ENCODE measurements at places on chromosomes 6 and 20.

DNA sequence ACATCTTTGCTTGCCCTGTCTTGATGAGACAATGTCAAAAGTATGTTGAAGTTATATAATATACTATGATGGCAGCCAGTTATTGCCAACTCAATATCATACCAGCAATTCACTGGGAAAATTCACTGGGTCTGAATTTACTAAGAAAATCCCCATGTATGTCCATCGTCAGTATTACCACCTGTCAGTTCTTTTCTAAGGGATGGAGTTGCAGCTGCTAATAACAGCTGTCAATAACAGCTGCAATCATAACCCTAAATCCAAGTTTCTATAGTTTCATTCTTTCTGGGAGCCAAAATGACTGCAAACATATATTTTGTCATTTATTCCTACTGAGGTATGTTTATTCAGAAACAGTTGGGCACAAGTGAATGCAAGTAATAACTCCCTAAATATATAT lies 132.6 kb upstream of the RIN2 start:
- no peak for DNase-seq

DNA sequence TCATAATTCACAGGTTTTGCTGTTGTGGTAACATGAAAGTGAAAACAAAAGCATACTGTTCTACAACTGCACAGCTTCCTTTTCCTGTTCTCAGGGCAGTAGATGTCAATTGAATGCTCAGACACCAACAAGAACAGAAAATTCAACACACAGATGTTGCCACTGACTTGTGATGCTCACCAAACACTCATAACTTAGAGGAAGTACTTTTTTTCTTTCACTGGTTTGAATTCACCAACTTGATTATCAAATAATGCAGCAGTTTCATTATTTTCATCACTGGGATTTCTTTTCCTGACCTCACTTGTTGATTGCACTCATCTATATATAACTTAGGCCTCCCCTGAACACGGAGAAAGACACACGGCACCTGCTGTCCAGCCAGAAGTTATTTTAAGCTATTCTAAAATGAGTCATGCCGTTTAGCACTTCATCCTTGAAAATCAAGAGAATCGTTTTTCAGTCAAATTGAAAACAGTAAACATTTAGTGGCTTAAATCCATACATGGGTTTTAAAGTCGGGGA lies 949 bp downstream of the TXLNB start:
- no peak for DNase-seq

- DNase-seq: no peak
Observed at GRCh38 chr6:118387921-118388701, 160.0 kb upstream of the PLN start.

- DNase-seq: no peak
Observed at GRCh38 chr20:41508335-41508734, 109.8 kb downstream of the CHD6 start.

GRCh38 chr6:40256831-40257230 lies 322.6 kb upstream of the MOCS1 start:
- no peak for DNase-seq

DNA sequence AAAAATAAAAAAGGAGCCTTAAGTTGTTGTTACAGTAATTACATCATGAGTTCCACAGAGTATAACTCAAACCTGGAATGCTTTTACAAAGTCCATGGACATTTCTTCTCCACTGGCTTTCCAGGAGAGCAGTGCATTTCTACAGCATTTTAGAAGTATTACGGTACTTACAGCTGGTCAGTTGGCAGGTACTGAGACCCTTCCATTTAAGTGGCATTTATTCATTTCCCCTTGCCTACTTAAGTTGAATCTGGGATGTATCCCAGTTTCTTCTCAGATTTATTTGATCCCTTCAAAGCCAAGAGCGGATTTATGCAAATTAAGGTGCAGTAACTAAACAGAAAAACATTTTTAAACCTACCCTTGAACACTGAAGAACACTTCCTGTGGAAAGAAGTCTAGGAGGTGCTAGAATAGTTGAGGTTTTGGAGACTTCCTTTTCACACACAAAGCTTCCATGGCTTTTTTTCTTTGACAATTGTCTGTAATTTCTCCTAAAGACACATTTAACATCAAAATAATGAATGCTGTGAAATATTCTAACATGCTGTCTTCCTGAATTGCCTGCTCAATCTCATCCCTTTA lies 3.4 kb downstream of the PRDM13 start:
- DNase-seq: no peak

DNA sequence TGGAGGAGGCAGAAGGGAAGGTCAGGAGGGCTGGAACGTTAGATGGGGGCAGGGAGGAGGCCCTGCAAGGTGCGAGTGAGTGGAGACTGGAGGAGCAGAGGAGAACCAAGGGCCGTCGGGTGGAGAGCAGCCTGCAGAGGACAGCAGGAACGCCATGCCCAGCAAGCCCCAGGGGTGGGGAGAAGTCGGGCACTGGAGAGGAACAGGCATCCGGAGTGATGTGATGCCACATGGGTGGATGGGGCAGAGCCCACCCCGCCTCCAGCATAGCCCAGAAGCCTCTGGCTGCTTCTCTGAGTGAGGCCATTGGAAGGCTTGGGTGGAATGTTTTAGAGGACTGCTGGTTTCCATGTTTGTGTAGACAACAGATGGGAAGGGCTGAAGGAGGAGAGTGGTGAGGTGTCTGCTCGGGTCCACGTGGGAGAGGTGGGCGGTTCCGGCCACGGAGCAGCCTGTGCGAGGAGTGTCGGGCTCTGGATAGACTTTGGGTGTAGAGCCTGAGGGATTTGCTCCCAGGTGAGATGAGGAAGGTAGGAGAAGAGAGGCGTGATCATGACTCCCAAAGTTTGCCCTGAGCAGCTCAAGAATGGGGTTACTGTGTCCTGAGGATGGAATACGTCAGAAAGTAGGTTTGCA lies 221.4 kb downstream of the SMOC2 start:
- DNase-seq: peak; percentile 33

GRCh38 chr20:35891375-35891774 lies 62.9 kb downstream of the SCAND1 start:
- no peak for DNase-seq

DNA sequence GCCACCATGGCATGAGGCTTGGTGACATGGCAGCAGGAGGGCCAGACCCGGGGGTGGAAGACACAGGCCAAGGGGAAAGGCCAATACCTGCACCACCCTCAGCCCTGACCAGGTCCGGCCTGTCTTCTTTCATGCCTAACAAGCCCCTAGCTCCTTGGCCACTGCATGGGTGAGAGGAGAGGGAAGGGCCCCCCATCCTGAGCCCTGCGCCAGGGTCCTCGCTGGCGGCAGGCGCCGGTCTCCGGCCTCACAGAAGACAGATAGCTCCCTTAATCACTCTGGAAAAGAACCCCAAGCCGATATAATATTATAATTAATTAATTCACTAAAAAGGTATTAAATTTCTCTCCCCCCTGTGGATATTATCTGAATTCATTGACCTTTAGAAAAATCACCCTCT lies 41.4 kb downstream of the MDFI start:
- DNase-seq: no peak

DNA sequence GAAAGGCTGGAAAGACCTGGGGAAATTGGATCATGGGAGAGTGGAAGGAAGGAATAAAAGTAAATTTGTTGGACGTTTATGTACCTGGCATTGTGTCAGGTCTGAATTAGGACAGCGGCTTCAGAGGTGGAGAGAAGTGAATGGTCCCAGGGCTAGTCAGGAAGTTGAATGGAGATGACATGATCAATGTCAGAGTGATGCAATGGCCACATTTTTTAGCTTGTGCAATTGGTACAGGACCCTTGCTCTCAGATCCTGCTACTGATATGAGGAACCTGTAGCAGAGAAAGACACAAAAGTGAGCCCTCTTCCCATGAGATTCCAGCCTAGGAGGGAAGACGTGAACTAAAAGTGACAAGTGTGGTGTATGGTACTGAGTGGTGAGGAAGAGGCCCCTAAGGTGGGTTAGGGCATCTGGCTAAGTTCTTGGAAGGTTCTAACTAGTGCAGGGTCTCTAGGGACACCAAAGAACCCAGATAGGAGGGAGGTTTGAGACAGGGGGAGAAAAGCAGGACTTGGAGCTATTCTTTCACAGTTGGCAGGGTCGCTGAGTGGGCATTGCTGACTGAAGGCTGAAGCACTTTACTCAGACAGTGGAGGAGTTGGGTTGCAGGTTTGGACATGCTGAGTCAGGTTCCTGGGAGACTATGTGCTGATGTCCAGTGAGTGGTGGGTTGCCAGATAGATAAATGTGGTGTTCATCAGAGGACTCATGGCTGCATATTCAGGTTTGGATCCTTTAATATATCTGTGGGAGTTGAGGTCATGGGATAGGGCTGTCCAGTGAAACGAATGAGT lies 266.1 kb upstream of the RNF24 start:
- no peak for DNase-seq

DNA sequence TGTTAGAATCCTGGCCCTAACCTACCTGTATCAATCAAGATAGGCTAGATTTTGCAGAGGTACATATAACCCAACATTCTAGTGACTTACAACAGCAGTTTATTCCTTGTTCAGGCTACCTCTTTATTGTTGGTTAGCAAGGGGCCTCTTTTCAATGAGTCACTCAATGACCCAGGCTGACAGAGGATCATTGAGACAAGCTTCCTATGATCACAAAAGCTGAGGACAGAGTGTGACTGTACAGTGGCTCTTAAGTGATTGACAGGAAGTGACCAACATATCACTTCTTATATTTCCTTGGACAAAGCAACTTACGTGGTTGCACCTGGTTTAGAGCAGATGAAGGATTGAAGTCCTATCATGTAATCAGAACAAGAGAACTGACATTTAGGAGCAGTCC lies 740.9 kb downstream of the FRK start:
- DNase-seq: no peak

- no peak for DNase-seq
Observed at GRCh38 chr6:155221086-155221485, 42.7 kb upstream of the CLDN20 start.

DNA sequence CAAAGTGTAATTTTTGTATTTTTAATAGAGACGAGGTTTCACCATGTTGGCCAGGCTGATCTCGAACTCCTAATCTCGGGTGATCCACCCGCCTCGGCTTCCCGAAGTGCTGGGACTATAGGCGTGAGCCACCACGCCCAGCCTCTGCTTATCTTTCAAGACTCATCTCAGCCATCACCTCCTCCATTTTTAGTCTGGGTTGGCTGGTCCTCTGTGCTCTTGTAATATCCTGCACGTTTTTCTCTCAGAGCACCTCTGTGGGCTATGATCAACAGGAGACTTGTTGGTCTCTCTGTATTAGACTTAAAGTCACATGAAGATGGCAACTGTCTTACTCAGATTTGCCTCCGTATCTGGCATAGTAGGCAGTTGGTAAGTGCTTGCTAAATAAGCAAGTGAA lies 7.6 kb downstream of the NOTCH4 start:
- no peak for DNase-seq

- DNase-seq: no peak
Observed at GRCh38 chr20:45913116-45913515, 1.2 kb upstream of the PLTP start.

DNA sequence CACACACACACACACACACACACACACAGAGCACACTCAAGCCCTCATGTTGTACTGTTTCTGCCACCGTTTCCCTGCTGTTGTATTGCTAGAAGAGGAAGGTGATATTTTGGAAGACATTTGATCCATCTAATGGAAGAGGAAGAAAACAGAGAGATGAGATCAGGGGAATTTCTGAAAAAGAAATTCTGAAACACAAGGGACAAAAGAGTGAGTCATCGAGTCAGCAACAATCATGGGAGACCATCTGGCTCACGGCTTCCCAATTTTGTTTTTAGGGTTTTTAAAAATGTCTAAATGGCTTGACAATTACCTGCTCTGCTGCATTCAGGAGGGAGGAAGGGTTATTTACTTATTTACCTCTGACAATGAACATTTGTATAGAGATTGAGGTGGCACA lies 22.0 kb downstream of the SOX4 start:
- DNase-seq: no peak

- no peak for DNase-seq
Observed at GRCh38 chr6:13001927-13002326, 285.4 kb downstream of the PHACTR1 start.

GRCh38 chr6:1705183-1705582 lies 95.5 kb downstream of the FOXC1 start:
- DNase-seq: no peak

DNA sequence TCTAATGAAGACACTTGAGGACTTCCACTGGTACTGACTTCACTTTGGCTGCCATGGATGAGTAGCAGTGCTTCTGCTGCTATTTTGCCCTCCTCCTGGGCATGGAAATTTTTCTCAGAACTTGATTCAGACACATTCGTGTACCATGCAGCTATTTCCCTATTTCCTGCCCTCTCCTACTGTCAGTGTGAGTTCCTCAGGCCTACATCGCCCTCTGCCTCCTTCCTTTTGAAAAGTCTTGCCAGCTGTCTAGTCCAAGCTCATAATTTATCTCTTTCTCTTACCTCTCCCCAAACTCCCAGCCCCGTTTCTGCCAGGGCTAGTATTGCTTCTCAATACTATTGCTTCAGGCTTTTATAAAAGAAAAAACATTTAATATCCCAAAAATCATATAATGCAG lies 470.2 kb downstream of the ADGRB3 start:
- no peak for DNase-seq

GRCh38 chr6:17813542-17813941 lies 106.8 kb upstream of the NUP153 start:
- DNase-seq: no peak
